Stimulated activated CD4-positive, alpha-beta T cell treated with anti-CD3 and anti-CD28 coated beads, Interleukin-4, amount 100 ng/mL, for 1 hour (primary cell): ENCODE measurements at places on chromosomes 12 and 14.

- no peak for DNase-seq
Observed at GRCh38 chr14:25406818-25407217, 356.9 kb upstream of the STXBP6 start.

- no peak for DNase-seq
Observed at GRCh38 chr12:91577586-91578539, 395.2 kb upstream of the DCN start.

DNA sequence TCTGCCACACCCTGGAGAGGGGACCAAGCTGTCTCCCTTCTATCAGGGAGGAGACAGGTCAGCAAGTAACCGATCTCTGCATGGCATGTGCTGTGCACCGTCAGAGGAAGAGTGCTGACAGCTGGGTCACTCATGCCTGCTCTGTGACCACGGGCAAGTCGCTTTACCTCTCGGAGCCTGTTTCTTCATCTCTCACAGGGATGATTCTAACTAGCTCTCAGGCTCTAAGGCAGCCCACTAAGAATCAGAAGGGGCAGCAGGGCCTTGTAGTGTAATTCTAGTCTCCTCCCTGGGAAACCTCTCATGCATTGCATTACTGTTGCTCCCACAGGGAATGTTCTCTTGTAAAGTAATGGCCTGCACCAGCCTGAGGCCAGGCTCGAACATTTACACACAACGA is 11.9 kb downstream of the CD9 start:
- no peak for DNase-seq

GRCh38 chr12:96548384-96548783 is 59.0 kb downstream of the CFAP54 start:
- no peak for DNase-seq

- no peak for DNase-seq
Observed at GRCh38 chr12:93757792-93758694, 80.9 kb downstream of the CRADD start.

DNA sequence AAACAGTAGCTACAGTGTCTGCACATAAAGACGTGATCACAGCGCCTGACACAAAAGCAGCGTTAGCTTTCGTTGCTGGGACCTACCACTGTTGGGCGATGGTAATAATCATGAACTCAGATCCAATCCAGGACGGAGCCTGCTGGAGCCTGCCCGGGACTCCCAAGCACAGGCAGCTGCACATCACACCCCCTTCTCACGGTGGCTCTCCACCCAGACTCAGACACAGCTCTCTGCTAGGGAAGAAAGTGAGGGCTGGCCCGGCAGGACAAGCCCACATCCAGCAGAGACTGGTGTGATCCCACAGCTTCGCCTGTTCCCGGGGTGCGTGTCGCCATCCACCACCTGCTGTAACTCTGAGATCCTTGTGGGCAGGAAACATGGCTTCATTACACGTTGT is 49.9 kb upstream of the FOXN3 start:
- no peak for DNase-seq

DNA sequence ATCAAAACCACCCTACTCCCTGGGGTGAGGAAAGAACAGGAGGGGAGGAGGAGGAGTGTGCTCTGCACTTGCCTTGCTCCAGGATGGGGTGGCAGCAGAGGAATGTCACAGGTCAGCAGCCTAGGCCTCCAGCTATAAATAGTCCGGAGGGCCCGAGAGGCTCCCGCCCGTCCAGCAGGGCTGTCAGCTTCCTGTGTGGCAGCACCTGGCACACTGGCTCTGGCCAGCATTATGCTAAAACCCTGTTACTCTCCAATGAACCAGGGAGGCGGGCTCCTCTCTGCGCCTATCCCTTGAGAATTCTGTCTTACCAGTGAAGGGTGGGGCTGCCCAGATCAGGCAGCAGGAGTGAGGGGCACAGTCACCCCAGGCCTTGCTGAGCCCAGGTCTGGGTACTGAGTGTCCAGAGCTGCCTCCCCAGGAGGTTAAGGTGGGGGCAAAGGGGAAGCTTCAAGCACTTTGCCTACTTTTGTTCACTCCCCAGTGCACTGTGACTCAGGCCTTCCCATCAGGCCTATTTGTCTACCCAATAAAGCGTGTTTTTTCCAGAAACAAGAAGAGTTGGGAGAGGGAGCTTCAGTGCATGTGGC is 1.2 kb upstream of the COX14 start:
- DNase-seq, result no peak

GRCh38 chr12:12804432-12804886 is 8.7 kb upstream of the DDX47 start:
- DNase-seq, result no peak

GRCh38 chr14:23439107-23439835 is 3.8 kb upstream of the MYH7 start:
- DNase-seq, result no peak

GRCh38 chr12:32846053-32846452 is 50.5 kb downstream of the PKP2 start:
- DNase-seq, result no peak

GRCh38 chr12:77514511-77514910 is 316.2 kb upstream of the NAV3 start:
- no peak for DNase-seq

DNA sequence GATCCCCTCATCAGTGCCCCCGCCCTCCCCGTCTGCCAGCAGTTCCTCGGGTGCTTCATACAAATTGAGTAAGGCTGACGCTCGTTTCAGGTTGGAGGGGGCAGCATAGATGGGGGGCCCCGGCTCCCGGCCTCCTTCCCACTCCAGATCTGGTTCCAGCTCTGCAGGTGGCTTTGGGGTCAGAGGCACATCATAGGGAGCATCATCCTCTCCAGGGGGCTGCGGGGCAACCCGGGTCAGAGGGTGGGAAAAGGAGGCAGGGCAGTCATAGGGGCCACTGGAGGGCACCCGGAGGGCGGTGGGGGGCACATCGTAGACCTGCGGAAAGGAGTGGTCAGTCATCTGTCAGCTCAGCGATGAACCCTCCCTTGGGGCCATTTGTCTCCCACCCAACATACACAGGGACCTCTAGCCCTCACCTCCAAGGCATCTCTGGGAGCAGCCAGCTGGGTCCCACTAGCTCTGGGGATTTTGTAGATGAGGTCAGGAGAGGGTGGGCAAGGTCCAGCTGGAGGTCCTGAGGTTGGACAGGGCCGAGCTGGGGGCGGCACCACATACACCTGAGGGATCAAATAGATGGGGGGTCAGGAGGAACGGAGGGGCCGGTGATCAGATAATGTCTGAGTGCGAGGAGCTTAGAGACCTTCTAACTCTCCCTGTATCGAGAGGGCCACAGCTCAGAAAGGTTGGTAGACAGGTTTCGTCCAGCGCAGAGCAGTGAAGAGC is 5.1 kb downstream of the EFS start:
- no peak for DNase-seq
